ENCODE measurements at places on chromosomes 3 and 15.

DNA sequence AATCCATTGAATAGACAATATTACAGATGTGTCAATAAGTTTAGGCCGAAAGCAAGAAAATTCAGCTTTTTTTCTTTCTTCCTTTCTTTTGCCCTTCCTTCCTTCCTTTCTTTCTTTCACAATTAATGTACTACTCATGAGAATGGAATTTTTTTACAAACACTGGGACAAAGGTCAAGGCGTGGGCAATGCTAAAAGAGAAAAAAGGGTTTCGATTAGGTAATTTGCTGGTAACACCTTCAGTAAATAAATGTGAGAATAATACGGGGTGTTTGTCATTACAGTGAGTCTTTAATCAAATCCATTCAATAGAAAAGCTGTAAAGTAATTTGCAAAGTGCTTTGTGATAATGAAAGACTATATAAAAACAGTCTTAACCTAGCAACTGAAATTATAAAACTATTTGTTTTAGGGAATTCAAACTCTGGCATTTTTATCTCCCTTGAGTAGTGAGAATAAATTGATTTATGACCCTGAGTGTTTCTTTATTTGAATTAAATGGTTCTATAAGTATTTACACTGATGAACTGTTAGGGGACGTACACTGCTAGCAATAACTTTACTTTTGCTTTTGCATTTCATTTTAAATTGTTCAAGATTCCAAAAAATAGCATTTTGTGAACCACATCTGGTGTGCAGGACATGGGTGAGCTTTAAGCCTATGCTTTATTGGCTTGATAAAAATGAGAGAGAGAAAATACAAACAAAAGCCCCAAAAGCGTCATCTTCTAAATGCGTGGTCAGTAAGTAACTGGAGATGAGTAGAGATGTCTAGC lies 104.2 kb upstream of the THRB start:
- DNase-seq, result peak; percentile 57

DNA sequence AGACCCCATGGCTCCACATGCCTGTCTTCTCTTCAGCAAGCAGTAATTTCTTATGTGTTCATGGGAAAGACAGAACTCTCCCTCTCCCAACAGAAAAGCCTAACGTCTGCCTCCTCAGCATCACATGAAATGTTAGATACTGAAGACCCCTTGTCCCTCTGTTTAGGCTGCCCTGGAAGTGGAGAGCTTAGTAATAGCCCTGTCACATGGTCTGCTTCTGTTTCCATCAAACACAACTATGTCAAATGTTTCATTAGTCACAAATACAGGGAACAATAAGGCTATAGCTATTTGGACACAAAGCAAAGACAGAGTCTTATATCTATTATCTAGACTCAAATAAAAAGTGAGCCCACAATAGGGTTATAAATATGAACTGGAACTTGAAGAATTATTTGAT lies 190.3 kb upstream of the TRIM42 start:
- no peak for DNase-seq

DNA sequence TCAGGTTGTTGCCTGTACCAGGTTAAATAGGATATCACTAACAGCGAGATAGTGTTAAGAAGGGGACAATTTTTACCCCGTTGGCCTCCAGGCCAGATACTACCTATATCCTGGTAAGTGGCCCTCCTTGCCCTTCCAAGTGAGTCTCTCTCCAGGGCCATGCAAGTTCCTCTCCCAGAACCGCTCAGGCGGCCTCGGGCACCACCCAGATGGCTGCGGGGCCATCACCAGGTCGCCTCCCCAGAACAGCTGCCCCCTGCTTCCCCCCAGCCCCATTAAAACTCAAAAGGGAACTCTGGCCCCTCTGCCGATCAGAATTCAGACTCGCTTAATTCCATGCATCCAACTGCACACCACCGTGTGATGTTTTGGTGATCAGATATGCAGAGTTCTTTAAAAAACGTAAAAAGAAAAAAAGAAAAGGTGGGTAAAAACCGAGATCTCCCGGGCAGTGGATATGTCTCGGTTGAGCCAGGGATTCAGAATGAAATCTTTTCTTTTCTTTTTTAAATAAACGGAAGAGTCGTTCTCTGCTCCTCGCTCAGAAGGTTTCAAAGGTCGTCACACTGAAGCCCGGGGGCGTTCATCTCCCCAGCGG lies 1.9 kb upstream of the TRIM71 start:
- DNase-seq, result no peak

- DNase-seq, result no peak
These were observed 21.4 kb downstream of the GRAMD2A start for GRCh38 chr15:72176159-72176558.

DNA sequence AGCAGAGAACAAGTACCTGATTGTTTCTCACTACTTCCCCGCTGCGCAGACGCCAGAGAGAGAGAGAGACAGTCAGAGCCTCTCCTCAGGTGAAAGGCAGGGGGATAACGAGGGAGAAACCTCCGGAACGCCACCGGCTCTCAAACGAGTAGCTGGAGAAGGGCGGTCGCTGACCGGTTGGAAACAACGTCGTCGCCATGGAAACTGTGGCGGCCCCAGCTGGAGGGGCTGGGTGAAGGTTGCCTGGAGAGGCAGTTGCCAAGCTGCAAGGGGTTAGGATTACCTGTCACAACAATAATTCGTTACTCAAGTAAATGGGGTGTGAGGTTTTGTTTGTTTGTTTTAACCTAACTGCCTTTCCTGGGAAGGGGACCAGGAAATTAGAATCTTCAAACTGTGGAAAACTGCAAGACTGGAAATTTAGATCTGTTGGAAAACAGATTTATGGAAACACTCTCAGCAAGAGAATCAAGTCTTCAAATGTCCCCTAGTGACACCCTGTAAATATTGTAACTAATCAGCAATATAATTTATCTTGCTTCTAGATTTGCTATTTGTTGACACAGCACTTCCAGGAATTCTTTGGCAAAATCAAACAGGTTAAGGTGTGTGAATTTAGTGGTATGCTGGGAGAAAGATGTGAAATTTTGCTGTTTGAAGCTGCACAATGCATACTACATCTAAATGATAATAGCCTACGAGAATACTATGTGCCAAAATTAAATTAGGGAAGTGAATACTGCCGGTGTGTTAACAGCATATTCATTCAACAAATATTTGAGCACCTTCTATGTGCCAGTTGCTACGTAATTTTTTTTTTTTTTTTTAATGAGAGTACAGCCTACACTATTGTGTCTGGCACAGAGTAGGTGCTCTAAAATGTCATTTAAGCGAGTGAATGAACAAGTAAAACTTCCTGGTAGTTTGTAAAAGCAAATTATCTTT lies at the start of gene DNAH12:
DNAH12 (minus strand) TSS at position 164 of the 945 bp plus-strand sequence. CDS start 1,474 bp downstream, outside the sequence.
- no peak for DNase-seq

- DNase-seq, result no peak
These were observed 26.8 kb downstream of the EID1 start for GRCh38 chr15:48904758-48905157.
